ENCODE measurements at places on chromosomes 16 and 17. TPM values are rescaled to one million over a fixed set of nuclear protein-coding genes. Genes with fewer than 3 reads are reported as not detected.

Gene KRTAP4-1
- not detected for total RNA-seq

Gene ZSCAN10
- total RNA-seq: not detected

Gene EVI2B
- total RNA-seq: not detected

Gene TP53TG3B
- total RNA-seq: not detected

Gene SLC39A11
- 8.2 TPM for total RNA-seq

Gene HBA1
- 371 TPM for total RNA-seq
